ENCODE measurements at places on chromosomes 7 and 10.

DNA sequence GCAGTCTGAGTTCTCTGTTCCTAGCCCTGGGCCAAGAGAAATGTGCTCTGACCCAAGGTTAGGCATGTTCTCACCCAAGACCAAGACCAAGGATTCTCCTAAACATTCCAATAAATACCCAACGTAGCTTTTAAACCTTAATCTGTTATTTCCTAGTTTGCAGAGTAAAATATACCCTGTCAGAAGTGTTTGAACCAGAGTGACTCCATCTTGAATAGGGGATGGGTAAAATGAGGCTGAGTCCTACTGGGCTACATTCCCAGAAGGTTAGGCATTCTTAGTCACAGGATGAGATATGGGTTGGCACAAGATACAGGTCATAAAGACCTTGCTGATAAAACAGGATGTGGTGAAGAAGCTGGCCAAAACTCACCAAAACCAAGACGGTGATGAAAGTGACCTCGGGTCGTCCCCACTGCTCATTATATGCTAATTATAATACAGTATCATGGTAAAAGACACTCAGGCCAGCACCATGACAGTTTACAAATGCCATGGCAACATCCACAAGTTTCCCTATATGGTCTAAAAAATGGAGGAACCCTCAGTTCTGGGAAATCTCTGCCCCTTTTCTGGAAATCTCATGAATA lies 27.7 kb downstream of the PLXNA4 start:
- no peak for DNase-seq

- DNase-seq, result peak; percentile 84
Observed at GRCh38 chr7:102279537-102280400, 6.9 kb upstream of the SH2B2 start.

- DNase-seq, result no peak
Observed at GRCh38 chr10:78274491-78274890, 240.8 kb downstream of the RPS24 start.

DNA sequence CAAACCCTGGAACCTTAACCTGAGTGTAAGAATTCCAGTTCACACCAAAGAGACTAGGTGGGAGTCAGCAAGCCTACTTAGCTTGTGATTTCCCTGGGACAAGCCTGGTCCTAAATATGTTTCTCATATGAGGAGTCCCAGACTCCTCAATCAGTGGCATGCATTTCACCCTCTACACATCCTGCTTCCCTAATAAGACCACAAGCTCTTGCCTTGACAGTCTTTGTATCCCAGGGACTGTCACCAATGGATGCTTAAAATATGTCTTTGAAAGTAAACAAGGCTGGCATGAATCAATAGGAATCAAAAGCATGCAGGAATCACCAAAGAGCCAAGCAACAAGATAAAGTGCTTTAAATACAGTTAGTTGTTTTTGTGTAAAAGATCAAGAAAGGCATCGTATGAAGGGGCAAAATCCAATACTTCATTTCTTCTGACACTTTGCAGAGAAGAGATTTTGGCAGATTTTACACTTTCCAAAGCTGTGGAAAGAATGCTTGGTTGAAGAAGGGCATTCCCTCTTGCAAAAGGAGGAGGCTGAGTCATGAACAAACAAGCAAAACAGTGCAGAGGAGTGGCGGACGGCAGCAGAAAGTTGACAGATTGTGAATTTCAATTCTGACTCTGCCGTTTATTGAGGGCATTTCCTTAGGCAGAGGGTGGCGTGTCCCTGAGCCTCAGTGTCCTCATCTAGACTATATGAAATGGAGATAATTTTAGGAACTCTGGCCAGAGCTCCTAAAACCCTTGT lies 8.5 kb upstream of the NFE2L3 start:
- no peak for DNase-seq

GRCh38 chr10:18594574-18595156 lies 56.7 kb downstream of the NSUN6 start:
- peak; percentile 37 for DNase-seq

DNA sequence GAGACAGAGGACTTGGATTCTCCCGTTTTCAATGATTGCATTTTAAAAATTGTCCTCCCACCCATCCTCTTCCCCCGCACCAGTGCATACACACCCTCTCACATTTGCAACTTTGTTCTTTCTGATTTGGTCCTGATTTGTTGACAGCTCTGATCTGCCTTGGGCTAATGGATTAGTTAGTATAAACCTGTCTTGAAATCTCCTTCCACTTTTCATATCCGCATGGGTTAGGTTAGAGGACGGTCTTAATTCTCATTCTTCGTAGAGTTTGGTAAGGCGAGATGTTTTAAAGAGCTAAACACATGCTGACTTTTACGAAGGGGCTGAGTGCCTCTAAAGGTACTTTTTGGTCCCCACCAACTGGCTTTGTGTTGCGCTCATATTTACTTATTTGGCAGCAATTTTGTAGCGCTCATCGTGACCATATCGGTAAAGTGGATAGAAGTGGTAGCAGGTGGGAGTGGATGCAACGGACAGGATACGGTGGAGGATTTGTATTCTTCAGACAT lies 1.1 kb downstream of the AHR start:
- no peak for DNase-seq

- DNase-seq, result no peak
Observed at GRCh38 chr7:77833136-77833535, 34.6 kb downstream of the PHTF2 start.

GRCh38 chr10:118520116-118520742 lies 75.2 kb downstream of the PRLHR start:
- DNase-seq, result no peak

DNA sequence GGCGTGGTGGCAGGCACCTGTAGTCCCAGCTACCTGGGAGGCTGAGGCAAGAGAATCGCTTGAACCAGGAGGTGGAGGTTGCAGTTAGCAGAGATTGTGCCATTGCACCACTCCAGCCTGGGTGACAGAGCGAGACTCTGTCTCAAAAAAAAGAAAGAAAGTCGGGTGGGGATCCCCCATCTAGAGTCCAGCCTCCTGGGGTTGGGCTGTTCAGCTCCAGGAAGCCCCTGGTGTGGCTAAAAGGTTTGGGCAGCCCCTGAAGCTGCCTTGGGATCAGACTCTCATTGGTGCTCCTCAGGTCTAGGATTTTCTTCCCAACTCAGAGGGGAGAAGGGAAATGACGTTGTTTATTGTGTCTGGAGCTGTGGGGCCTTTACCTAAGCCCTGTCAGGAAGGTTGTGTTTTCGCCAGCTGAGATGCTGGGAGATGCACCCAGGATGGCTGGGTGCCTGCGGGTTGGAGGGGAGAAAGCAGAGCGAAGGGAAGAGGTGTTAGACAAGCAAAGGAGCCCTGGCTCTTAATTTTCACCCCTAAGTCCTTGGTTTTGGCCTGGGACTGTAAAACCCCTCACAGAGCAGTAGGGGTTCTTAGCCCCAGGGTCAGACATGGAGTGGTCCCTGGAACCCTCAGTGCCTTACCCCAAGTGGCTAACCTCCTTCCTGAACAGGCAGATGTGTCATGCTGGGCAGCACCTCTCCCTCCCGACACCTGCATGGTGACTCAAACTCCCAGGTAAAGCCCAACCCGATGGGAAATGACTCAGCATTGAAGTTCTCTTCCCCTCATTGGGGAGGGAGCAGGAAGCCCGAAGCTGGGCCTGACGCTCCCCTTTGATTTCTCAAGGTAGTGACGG lies 21.1 kb downstream of the PLAU start:
- no peak for DNase-seq

DNA sequence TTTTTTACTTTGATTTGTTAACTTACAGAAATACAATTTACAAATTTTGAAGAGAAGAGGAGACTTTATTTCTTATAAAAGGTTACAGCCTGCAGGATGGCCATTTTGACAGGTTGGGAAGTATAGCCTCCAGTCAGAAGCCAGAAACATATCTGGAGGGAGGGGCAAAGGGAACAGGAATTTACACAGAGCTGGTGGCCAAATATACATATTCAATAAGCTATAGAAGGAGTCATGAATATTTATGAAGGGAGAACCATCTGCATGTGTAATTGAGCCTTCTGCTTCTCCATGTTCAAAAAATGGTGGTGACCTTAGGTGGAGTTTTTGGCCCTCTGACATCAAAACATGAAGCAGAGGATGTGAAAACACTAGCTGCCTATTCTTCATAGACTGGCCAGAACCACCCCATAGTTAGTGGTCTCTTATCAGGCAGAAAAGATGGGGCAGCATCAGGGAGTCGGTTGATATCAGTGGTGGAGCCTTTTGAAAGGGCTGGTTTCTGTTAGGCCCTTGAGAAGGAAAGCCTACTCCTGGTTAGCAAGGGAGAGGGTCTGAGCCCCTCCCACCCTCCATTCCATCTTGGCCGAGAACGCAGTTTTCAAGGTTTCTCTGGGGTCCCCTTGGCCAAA lies 57.2 kb downstream of the ENTPD1 start:
- DNase-seq, result no peak

DNA sequence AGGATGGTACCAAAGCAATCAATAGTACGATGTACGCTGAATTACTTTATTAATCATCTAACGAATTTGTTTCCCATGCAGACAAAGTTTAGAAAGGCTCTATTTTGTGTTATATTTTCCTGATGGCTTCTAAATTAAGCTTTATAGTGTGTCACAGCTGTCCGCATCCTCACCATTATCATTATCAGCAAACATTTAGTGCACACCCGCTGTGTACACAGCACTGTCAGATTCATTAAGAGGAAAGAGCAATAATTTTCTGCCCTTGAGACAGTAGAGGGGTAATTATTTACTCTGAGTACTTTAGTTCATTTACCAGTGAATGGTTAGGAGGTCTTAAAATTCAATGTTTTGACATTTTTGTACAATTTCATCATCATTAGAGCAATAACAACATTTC lies 233.3 kb upstream of the PTPRZ1 start:
- no peak for DNase-seq

- no peak for DNase-seq
Observed at GRCh38 chr7:39633563-39634477, 10.4 kb downstream of the RALA start.

- no peak for DNase-seq
Observed at GRCh38 chr7:48741545-48741944, 182.8 kb upstream of the CDC14C start.

GRCh38 chr10:4353964-4354363 lies 472.0 kb upstream of the AKR1E2 start:
- no peak for DNase-seq

DNA sequence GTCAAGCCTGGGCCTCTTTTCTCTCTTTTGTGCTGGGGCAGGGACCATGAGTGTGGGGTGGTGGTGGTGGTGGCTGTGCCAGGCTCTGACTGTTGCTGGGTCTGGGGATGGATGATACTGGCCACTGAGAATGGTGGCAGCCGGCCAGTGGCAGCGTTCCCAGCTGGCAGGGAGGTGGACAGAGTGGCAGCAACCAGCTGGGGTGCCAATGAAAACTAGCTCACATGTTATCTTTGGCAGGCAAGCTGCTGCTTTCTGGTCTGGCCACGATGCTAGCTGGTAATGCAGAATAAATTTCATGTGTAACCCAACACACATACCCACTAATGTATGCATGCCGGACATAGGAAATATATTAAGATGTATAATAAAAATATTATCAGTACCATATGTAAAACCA lies 95.0 kb upstream of the SLC26A5 start:
- no peak for DNase-seq

GRCh38 chr10:36538953-36539586 lies 586.3 kb upstream of the ANKRD30A start:
- DNase-seq, result no peak

GRCh38 chr7:94161476-94161875 lies 157.3 kb upstream of the BET1 start:
- no peak for DNase-seq

GRCh38 chr7:140810830-140811556 lies 113.7 kb downstream of the BRAF start:
- DNase-seq, result peak; percentile 69

- no peak for DNase-seq
Observed at GRCh38 chr10:30587522-30588031, 42.0 kb downstream of the LYZL2 start.

- no peak for DNase-seq
Observed at GRCh38 chr7:159227433-159227832, 82.8 kb upstream of the VIPR2 start.

DNA sequence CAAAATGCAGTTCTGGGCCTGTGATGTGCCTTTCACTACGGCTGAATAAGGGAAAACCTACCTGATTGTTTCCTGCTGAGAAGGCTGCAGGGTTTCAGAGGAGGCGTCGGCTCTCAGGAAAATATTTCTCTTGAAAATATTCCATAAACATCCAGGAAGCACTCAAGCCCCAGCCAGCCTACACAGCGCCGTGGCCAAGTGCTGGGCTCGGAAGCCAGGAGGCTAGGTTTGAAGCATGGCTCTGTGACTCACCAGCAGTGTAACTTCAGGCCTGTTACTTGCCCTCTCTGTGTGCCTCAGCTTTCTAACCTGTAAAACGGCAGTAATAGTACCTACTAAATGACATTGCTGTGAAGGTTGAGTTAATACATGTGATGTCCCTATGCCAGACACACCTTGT lies 399.1 kb downstream of the GATA3 start:
- no peak for DNase-seq

- DNase-seq, result no peak
Observed at GRCh38 chr10:103808780-103809179, 46.6 kb downstream of the SH3PXD2A start.

- no peak for DNase-seq
Observed at GRCh38 chr10:104931612-104932134, 290.6 kb downstream of the SORCS3 start.

- DNase-seq, result no peak
Observed at GRCh38 chr10:114389426-114389825, 14.9 kb downstream of the AFAP1L2 start.

DNA sequence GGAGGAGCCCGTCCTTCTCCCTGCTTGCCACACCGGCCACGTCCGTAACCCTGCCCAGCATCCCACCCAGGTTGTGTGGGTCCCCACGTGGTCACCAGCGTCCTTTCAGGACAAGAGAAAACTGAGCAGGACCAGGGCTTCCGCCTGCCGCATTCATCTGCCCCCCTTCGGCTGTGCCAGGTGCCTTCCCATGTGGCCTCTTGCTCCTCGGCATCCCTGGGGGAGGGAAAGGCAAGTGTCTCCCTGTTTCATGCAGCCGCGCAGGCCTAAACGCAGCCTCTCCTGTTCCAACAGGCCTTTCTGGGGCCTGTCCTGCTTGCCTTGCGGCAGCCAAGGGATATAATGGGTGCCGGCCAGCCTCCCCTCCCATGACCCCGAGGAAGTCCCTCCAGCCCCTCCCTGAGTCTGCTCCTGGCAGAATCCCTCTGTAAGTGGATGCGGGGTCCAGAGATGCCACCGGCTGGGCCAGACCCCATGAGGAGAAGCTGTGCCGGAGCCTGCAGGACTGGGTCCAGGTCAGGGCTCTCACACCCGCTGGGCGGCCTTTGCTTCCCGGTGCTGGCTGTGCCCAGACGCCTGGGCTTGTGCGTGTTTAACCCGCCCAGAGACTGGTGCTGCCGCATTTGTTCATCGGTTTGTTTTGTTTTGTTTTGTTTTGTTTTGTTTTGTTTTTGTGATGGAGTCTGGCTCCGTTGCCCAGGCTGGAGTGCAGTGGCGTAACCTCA lies 23.1 kb downstream of the SHH start:
- no peak for DNase-seq

GRCh38 chr7:48389977-48390376 lies 218.7 kb downstream of the ABCA13 start:
- no peak for DNase-seq

GRCh38 chr7:17781491-17782215 lies 158.6 kb downstream of the SNX13 start:
- no peak for DNase-seq

GRCh38 chr10:74175510-74176379 lies 24.7 kb downstream of the ADK start:
- DNase-seq, result no peak

GRCh38 chr7:41035794-41036193 lies 667.1 kb downstream of the INHBA start:
- DNase-seq, result no peak

GRCh38 chr10:5843686-5844344 lies 30.6 kb upstream of the GDI2 start:
- no peak for DNase-seq

GRCh38 chr7:124276005-124276622 lies 243.2 kb upstream of the TMEM229A start:
- DNase-seq, result peak; percentile 39

GRCh38 chr7:97298561-97298960 lies 181.1 kb downstream of the SDHAF3 start:
- DNase-seq, result no peak
